ENCODE measurements at places on chromosomes 4 and X.

GRCh38 chr4:150160473-150160872 lies 82.2 kb downstream of the DCLK2 start:
- DNase-seq: no peak

DNA sequence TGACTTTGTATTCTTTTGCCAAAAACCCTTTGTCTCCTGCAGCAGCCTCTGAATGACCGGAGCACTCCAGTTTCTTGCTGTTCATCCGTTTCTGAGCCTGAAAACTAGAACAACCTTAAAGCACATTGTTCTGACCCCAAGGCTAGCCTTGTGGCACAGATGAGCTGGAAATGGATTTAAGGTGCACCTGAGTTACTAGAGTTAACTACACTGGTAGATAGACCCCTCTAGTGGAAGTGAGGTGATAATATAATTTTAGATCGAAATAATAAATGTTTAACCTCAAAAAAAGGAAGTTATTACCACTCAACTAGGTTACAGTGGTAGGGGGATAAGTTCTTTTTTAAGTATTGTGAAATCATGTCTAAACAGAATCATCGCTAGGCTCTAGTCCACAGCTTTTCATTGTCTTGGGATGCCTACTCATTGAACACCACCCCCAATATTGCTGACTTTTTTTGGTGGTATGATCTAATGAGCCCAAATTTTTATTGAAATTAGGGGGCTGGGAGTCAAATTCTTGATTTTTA lies 2.7 kb downstream of the PLS3 start:
- DNase-seq: no peak

- DNase-seq: no peak
Measured at GRCh38 chr4:19522966-19523365, 728.7 kb upstream of the SLIT2 start.

- no peak for DNase-seq
Measured at GRCh38 chrX:31858915-31859314, 787.1 kb upstream of the FTHL17 start.

GRCh38 chrX:29531336-29531735 lies 684.0 kb upstream of the MAGEB2 start:
- DNase-seq: no peak

DNA sequence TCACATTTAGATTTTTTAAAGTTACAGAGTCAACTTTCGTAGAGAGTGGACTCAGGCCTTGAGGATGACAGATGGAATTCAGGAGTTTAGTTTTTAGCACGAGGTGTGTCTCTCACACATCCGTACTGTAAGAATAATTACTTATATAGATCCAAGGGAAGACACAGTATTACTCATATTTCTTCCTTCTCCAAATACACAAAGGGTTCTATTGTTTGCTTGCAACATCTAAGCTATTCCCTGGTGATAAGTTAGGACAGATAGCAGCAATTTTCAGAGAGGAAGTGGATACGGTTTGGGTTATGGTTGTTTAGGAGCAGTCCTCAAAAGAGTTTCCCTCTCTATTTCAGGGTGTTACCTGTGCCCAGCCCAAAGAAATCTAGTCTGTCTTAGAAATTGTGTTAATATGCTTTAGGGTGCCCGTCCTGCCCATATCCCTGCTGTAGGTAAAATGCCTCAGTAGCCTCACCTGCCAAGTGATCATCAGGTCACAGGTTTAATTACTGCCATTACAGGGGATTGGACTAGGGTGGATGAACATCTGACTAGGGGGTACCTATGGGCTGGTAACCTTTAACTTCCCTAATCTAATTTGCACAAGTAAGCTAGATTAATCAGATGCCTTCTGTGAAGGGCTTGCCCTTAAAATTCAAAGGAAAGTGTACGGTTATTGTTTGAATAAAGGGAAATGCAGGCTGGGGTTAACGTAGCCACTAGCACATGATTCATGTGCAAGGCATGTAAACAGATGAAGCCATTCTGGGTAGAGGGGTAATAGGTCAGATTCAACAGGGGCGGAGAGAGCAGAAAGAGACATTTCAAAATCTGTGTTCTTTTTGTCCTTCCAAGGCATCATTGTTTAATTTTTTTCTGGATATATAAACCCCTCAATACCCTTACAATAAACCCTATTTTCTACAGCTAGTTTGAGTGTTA lies 8.7 kb upstream of the PPP3CA start:
- peak; percentile 84 for DNase-seq
